ENCODE measurements at places on chromosomes 12 and 14.

DNA sequence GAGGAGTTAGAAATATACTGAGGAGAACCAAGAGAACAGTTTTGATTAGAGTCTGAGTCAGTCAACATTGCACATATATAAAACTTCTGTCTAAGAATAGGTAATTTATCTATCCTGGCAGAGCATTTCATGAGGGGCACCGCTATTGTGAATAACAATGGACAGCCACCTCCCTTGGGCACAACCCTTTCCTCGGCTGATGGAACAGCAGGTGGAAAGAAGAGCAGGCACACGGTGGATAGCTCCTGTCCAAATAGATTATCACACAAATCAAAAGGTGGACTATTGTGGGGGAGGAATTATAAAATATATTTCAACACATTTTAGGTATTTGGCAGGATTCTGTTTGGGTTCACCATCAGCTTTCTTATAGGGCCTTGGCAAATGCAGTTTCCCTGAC, 84.0 kb upstream of the PTPRB start:
- no peak for DNase-seq

GRCh38 chr14:74841230-74842207, 34.4 kb downstream of the PROX2 start:
- DNase-seq = peak; percentile 68

- no peak for DNase-seq
These were observed 51.0 kb downstream of the UNC79 start for GRCh38 chr14:93481758-93482157.

- no peak for DNase-seq
These were observed 94.9 kb upstream of the RIC8B start for GRCh38 chr12:106679574-106679973.

- no peak for DNase-seq
These were observed 18.7 kb downstream of the FUT8 start for GRCh38 chr14:65431245-65431644.

DNA sequence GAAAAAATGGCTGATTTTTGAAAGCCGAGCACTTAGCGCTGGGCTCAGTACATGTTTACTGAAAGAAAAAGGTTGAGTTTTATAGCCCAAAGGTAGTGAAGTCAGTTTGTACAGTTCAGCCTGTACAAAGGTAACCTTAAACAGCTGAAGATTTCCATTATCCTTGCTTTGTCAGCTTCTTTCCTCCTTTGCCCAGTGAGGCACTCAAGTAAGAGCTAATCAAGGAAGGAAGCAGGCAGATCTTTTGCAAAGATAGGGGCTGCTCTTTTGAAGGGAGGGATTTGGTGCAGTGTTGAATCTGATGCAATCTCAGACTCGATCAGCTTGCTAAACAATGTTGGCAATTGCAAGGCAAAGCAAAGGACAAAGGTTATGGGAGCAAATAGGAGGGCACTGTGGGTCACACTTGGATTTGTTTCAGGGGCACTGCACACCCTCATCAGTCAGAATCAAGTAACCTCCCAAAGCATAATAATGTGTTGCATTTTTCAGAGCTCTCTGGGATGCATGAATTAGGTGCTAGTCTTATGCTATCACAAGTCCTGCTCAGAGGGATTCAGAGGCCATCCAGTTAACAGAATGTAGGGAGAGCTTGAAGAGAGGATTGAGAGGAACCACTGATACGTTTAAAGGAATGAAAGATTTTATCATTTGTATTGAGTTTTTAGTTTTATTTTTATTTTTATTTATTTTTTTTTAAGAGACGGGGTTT, 44.4 kb downstream of the ANO6 start:
- DNase-seq = no peak

- no peak for DNase-seq
These were observed 50.3 kb downstream of the BCAT1 start for GRCh38 chr12:24898606-24899005.

GRCh38 chr12:15749937-15750336, 39.3 kb downstream of the EPS8 start:
- no peak for DNase-seq

GRCh38 chr12:55829967-55830600, 697 bp upstream of the DNAJC14 start:
- no peak for DNase-seq

GRCh38 chr14:94163796-94164195, 10.3 kb upstream of the PPP4R4 start:
- peak; percentile 58 for DNase-seq

GRCh38 chr12:112788205-112788604, 3.3 kb upstream of the RPH3A start:
- DNase-seq = no peak

DNA sequence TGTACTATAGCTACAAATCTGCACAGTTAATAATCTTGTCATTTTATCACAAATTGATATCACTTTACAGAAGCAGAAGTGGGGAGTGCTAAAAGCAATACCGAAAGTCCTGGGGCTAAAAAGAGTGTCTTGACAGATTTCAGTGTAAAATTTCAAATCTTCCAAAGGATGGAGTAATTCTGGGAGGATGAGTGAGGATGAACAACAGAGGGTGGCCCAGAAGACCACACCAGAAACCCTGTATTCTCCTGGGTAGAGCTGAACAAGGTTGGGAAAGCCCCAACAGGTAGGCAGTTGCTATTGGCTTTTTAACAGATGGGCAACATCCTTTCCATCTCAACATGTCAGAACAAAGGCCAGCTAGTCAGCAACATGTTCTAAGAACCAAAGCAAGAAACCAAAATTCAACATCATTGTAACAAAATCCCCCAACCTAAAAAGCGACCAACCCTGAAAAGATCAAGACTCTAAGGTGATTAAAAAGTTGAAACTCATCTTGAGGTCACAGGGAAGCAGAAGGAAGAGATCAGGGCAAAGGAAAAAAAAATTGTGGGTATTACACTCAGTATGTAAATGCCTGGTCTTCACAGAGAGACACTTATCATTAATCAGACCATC, 38.8 kb downstream of the CBX5 start:
- no peak for DNase-seq

- DNase-seq = no peak
These were observed 1.4 kb downstream of the NYNRIN start for GRCh38 chr14:24399999-24400718.

DNA sequence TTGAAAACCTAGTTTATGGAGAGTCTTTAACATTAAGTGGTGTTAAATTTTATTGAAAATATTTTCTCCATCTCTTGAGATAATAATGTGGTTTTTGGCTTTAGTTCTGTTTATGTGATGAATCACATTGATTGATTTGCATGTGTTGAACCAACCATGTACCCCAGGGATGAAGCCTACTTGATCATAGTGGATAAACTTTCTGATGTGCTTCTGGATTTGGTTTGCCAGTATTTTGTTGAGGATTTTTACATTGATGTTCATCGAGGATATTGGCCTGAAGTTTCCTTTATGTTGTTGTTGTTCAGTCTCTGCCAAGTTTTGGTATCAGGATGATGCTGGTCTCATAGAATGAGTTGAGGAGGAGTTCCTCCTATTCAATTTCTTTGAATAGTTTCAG, 222.6 kb downstream of the ADAMTS20 start:
- DNase-seq = no peak

- DNase-seq = no peak
These were observed 525.6 kb downstream of the FLRT2 start for GRCh38 chr14:86055512-86056075.

- no peak for DNase-seq
These were observed 49.7 kb downstream of the FRS2 start for GRCh38 chr12:69519871-69520270.

DNA sequence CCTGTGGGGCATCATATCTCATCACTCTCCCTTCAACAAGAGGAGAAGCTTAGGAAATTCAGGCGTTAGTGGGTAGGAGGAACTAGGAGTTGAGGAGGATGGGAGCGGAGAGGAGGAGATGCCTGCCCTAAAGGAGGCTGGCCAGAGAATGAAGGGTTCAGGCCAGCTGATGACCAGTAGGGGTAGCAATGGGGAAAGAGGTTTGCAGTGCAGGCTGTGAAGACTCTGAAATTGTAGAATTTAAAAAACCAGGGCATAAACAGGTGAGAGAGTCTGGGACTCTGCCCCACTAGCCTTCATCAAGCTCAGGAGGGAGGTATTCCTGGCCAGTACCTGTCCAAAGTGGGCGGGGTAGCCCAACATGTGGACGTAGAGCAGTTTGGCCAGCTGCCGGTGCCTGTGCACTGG, 809 bp downstream of the AP1G2 start:
- DNase-seq = no peak

DNA sequence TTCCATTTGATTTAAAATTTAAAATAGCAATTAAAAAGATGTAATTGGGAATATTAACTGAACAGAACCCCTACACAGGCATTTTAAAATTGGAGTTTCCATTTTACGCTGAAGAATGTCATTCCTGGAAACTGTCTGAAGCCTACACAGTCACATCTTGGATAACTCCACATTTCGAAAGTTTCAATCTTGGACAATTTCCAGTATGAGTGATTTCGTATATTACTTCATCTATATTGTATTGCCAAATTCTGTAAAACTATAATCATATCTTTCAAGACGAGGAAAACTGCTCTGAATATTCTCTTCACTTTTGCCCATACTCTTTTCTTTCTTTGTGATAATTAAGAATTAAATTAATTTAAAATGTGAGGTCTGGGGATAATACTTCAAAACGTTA, 194.2 kb upstream of the ABCD2 start:
- DNase-seq = no peak

GRCh38 chr14:100102156-100102785, 37.0 kb downstream of the EVL start:
- no peak for DNase-seq

DNA sequence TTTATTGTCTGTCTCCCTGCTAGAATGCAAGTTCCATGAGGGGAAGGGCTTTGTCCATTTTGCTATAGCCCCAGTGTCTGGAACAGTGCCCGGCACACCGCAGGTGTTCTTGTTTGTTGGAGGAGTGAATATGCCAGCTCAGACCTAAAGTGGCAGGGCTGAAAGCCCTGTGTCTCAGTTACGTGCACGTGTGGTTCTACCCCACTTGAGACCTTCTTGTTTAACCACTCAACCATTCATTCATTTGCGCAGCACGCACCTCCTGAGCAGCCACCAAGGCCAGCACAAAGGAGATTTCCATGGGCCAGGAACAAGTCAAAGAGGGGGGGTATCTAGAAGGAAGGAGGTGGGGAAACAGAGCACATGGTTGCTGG, 338.0 kb upstream of the FKBP4 start:
- DNase-seq = no peak

GRCh38 chr12:52494518-52494917, 1.5 kb upstream of the KRT6A start:
- DNase-seq = no peak

DNA sequence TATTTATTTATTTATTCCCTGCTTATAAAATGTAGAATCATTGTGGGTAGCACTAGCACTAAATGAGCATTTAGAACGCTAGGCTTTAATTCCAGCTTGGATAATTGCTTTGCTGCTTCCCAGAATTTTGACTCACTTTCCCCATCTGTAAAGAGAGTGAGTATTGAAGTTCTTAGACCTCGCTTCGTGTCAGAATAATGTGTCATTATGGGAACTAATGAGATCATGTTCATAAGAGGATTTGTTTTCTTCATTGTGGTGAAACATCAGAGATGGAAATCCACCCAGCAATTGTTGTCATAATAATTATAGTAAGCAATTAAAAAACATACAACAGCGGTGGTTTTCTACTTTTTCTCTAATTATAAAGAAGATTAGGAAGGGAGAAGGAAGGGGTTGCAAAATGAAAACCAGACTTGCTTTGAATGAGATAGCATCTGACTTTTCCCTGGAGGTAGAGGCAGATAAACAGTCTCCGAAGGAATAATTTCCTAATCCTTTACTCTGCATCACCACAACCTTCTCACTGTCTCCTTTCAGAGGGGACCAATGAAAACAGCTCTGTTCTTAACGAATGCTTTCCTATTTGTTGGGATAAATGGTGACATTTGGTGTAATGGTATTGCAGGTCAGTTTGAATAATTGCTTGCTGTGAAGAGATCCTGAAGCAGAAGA, 86.8 kb upstream of the ARHGAP5 start:
- no peak for DNase-seq

DNA sequence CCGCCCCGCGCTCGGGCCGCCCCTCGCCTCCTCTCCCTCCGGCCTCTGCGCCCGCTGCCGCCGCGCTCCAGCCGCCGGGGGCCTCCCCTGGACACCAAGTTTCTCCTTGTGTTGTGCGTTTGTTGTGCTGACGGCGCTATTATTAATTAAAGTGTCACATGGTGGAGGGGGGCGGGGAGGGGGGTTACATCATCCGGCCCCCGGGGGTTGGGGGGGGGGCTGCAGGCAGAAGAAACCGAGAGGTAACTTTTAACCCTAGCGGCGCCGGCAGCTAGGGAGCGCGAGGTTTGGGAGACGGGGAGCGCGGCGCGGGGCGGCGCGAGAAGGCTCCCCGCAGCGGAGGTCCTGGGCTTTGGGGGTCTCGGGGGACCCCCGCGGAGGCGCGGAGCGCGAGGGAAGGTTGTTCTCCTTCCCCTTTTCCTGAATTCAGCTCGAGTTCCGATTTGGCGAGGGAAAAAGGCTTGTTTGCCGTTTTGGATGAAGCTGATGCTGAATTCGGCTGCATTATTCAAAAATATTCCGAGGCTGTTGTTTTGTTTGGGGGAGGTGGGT, at the start of gene HRK:
HRK (minus strand) TSS at position 117 of the 552 bp plus-strand sequence. CDS start 134 bp downstream, outside the sequence.
- no peak for DNase-seq

GRCh38 chr14:51792809-51793208, 67.6 kb upstream of the GNG2 start:
- DNase-seq = no peak

DNA sequence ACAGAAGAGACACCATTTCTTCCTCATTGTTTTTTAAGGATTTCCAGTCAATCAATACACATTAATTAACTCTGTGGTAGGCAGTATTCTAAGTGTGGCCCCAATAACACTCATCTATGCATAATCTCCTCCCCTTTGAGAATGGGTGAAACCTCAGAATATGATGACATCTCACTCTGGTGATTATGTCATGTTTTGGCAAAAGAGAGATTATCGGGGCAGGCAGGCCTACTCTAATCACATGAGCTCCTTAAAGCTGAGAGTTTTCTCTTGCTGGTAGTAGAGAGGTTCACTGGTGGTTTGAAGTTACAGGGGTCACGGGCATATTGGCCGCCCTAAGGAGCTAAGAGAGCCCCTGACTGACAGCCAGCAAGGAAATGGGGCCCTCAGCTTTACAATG, 7.1 kb upstream of the LGMN start:
- no peak for DNase-seq

- DNase-seq = no peak
These were observed 38.5 kb upstream of the CHGA start for GRCh38 chr14:92884410-92884809.

DNA sequence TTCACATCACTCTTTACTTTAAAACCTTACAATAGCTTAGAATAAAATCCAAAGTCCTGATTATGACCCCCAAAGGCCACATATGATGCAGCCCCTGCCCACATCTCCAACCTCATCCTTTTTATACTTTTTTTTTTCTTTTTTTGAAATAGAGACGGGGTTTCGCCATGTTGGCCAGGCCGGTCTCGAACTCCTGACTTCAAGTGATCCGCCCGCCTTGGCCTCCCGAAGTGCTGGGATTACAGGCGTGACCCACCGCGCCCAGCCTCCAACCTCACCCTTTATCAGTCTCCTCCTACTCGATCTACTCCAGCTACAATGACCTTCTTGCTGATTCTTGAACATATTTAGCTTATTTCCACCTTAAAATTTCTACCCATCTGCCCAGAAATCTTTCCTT, 1.2 kb upstream of the MAPKAPK5 start:
- DNase-seq = no peak

All from GDM1 (cell line).